ENCODE measurements at places on chromosomes 11 and 22.

DNA sequence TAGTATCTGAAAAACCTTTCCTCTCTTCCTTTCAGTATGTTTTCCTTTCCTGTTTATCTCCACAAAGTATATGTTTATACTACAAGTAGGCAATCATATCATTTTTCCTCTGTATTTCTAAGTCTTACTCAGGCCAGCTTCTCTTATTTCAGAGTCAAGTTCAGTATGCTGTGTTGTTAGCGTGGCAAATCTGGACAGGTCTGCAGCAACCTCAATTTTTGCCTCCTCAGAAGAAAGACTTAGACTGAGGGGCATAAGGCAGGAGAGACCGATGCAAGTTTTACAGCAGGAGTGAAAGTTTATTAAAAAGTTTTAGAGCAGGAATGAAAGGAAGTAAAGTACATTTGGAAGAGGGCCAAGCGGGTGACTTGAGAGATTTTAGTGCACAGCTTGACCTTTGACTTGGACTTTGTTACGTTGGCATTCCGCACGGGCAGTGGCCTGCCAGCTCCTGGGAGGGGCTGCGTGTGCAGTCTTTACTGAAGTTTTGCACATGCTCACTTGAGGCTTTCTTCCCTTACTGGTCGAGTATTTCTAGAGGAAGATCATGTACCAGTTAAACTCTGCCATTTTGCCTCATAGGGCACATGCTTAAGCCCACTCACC, 343.2 kb downstream of the NTM start:
- DNase-seq = no peak

GRCh38 chr11:21736404-21736803, 456.5 kb upstream of the ANO5 start:
- no peak for DNase-seq

DNA sequence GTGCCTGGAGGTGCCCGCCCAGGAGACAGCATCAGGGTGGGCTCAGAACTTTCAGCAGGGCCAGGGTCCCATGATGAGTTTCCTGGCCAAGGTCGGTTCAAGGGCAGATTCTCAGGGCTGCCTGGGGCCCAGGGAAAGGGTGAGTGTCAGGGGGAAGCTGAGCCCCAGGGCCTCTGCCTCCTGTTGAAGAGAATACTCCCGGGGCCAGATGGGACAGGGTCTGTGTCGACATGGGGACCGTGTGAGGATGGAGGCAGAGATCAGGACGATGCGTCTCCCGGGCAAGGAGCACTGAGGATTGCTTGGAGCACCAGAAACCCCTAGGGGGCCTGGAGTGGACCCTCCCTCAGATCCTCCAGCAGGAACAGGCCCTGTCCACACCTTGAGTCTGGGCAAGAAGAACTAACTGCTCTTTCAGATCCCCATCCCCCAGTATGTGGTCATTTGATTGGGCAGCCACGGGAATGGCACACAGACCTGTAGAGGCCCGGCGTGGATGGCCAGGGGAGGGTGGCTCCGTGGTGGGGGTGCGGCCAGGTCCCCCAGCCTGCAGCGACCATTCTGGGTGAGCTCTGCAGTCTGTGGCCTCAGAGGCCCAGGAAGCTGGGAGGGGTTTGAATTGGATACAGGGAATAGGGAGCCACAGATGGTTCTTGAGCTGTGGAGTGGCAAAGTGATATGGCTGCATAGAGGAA, 1078.7 kb downstream of the BRD1 start:
- no peak for DNase-seq

DNA sequence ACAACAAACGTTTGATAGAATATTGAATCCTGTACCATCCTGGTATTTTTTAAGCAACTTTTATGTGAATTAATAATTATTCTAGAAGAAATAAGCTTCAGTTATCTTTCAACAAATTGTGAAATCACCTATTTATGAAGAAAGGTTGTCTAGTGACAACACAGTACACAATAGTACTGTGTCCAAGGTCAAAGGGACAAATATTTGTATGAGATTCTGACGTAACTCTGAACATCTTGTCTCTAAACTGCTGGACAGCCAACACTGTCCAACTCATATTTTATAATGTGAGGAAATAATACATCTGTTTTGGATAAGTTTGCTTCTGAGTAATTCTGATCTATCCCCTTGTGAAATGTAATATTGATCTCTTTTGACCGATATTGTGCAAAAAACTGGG, 18.9 kb downstream of the CASP5 start:
- DNase-seq = no peak

GRCh38 chr11:1059759-1060158, 14.9 kb upstream of the MUC2 start:
- DNase-seq = no peak

DNA sequence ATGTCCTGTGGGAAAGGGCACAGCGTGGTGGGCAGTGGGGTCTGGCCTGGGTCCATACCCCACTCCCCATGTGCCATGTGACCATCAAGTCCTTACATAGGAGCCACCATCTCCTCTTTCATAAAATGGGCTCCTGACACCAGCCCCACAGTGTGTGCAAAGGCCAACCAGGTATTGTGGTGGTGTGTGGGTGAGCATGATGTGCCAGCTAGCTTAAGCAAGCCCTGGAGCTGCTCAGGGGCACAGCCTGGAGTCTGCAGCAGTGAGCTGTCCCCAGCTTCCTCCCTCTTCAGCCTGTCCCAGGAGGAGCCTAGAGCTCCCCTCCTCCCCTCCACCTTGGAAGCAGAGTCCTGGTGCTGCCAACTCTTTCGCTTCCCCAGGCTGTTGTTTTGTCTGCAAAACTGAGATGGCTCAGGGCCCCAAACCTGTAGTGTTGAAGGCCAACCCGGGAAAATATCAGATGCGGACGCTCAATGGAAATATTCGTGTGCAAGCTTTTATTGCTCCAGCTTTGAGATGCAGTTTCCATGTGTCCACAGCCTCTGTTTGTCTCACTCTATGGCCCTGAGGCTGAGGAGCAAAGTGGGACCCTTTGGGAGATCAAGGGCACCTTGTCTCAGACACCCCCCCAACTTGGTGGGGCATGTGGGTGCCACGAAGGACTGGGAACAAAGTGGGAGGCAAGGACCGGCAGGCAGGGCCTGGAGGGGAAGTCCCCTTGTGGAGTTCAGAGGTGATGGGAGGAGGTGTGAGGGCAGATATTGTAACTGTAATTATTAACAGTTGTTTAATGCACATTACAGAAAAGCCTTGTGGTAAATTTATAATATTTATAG, 92.6 kb downstream of the CTTN start:
- DNase-seq = no peak

DNA sequence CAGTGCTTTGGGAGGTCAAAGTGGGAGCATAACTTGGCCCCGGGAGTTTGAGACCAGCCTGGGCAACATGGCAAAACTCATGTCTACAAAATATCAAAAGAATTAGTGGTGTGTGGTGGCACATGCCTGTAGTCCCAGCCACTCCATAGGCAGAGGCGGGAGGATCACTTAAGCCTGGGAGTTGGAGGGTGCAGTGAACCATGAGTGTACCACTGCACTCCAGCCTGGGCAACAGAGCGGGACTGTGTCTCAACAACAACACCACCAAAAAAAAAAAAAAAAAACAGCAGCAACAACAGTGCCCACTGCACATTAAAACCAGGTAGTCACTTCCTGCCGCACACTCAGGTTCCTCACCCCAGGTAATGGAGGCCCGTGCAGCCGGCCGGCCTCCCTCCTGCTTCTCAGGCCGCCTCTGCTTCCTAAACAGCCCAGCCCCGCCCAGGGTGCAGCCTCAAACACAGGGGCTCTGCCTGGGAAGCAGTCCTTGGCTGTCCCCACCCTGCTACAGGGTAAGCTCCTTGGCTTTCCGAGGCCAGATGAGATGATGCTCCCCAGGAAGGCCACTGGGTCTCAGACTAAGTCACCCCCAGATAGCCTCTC, 318.3 kb downstream of the SHANK2 start:
- no peak for DNase-seq

GRCh38 chr11:17649261-17649660, 70.1 kb upstream of the MYOD1 start:
- no peak for DNase-seq

GRCh38 chr11:74608431-74608830, 16.0 kb downstream of the POLD3 start:
- no peak for DNase-seq

DNA sequence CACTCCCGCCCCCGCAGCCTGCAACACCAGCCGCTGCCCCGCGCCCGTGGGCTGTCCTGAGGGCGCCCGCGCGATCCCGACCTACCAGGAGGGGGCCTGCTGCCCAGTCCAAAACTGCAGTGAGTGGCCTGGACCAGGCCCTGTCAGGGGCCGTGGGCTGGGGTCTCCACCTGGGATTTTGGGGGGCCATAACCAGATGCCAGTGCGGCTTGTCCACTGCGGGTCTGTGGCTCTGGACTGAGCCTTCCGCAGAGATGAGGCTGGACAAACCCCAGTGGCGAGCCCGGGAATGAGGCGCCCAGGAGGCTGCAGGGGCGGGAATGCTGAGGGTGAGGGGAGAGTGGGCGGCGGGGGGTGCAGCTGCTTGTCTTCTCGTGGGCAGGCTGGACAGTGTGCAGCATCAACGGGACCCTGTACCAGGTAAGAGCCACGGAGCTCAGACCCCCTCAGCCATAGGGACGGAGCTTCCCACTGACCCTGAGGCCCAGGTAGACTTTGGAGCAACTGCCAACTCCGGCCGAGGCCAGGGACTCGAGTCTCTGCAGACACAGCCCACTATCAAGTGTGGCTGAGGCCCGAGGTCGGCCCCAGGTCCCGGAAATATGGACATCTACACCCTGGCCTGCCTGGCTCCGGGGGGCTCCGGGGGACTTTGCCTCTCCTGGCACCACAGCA, 24.8 kb upstream of the MUC5B start:
- no peak for DNase-seq

- DNase-seq = no peak
Observed at GRCh38 chr11:2653198-2653551, 46.6 kb downstream of the KCNQ1OT1 start.

- no peak for DNase-seq
Observed at GRCh38 chr11:105942921-105943320, 79.1 kb downstream of the MSANTD4 start.

DNA sequence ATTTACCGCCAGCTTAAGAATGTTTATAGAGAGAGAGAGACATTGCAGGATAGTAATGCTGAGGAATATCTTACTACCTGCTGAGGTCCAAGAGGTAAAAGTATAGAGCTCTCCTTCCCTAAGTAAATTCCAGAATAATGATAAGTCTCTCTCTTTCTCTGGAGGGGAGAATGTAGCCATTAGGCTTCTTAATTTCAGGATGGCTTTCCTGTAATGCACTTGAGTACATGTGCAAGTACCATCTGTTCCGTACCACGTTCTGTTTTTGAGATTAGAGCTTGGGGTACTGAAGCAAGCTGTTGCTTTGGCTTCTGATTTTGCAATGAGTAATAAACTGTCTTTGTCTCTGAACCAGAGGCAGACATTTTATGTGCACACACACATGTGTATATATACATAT, 1314.0 kb downstream of the JRKL start:
- no peak for DNase-seq

DNA sequence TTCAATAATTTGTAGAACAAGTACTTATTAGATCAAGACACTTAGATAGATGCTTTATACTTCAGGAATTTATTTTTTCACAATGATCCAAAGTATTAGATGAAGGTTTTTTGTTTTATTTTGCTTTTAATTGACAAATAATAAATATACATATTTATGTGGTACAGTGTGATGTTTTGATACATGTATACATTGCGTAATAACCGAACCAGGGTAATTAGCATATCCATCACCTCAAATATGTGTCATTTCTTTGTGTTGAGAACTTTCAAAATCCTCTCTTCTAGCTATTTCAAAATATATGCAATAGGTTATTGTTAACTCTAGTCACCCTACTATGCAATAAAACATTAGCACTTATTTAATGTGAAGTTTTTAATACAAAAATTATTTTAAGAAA, 21.4 kb downstream of the TRIM5 start:
- no peak for DNase-seq

DNA sequence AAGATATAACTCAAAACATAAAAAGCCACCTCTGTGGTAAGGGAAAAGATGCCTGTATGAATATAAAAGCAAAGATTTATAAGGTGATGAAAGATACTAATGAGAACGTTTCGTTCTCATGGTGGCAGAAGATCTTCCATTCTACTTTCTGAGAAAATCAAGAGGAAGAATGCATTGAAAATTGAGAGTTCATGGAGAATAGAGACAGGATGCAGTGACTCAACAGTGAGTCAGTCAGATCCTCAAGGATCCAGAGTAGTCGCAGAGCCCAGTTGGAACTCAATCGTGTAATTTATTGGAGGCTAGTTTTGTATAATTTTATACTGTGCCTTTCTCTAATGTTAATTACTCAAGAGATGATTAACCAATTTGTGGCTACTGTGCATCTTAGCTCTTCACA, 73.3 kb downstream of the ENTHD1 start:
- no peak for DNase-seq

GRCh38 chr11:2731130-2732125, 31.6 kb upstream of the KCNQ1OT1 start:
- no peak for DNase-seq

DNA sequence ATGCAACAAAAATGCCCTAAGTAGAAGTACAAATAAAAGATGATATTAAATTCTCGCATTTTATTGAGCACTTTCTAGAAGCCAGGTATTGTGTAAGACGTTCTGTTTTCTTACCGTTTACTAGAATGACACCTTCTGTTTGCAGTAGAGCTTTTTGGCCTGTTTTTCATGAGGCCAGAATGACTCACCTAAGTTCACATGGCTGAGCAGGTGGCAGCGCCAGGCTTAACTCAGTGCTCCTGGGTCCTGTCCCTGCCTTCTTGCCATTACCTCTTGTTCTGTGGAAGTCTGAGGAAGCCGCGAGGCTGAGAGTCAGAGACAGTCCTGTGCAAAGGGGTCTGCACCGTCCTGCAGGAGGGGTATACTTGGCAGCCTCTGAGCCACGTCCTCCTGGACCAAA, 113.8 kb downstream of the ATXN10 start:
- DNase-seq = no peak

DNA sequence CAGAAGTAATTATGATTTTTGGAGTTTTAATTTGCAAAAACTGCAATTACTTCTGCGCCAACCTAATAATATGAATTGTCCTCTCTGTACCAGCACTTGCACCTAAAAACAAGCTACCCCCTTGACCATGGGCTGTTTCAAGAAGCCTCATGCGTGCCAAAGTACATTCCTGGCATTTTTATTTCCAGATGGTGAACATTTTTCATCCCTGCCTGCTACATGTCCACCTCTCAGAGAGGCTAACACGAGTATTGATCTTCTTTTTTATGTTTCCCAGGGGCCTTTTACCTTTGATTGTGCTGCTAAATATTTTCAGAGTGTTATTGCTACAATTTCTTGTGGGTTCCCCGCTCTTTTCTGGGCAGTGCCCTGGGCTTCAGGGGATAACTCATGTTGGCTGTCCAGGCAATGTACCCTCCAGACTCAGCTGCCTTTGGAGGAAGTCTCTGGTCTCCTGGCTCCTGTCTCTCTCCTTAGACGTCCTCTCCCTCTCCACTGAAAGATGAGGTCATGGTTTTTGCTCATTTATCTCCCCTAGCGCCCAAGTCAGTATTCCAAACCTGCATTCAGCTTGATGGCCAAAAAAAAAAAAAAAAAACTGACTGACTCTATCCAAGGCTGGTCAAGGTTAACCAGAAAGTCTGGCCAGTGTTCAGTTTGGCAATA, 86.2 kb upstream of the ASPHD2 start:
- no peak for DNase-seq

Measured in activated effector memory CD4-positive, alpha-beta T cell treated with Interleukin-2 at 50 U/mL for 16 hours (primary cell).